ENCODE measurements at places on chromosomes 16 and 17. TPM values are rescaled to one million over a fixed set of nuclear protein-coding genes. Genes with fewer than 3 reads are reported as not detected.

Gene GNG13
- not detected for total RNA-seq

Gene DRC3
- total RNA-seq, result 1.0 TPM

Gene ITGAL
- total RNA-seq, result 0.65 TPM

GRCh38 chr17:2695961-2696760 is 15.4 kb downstream of the CLUH start:
- no peak for DNase-seq
- H3K4me3 ChIP-seq, result no peak overlapping the region
- peaks cover 4% of the 10 kb centered on the region for H3K36me3 ChIP-seq
- no peaks in the 10 kb centered on the region for H3K27me3 ChIP-seq
- H3K27ac ChIP-seq, result no peak overlapping the region

Gene CEMP1
- total RNA-seq, result not detected

Gene CD7
- total RNA-seq, result not detected

Gene KRTAP1-5
- 49.2 TPM for total RNA-seq

- H3K27me3 ChIP-seq, result no peaks in the 10 kb centered on the region
- no peak overlapping the region for H3K4me3 ChIP-seq
- DNase-seq, result peak; percentile 29
- H3K36me3 ChIP-seq, result no peaks in the 10 kb centered on the region
- no peak overlapping the region for H3K27ac ChIP-seq
Measured at GRCh38 chr17:32256012-32256700, 9.5 kb upstream of the RHBDL3 start.

GRCh38 chr17:63332286-63332685 is 113.8 kb downstream of the CYB561 start:
- no peaks in the 10 kb centered on the region for H3K4me1 ChIP-seq
- H3K4me3 ChIP-seq, result no peak overlapping the region
- H3K36me3 ChIP-seq, result peaks cover 9% of the 10 kb centered on the region
- no peaks in the 10 kb centered on the region for H3K27me3 ChIP-seq
- DNase-seq, result peak; percentile 50
- H3K27ac ChIP-seq, result no peak overlapping the region

DNA sequence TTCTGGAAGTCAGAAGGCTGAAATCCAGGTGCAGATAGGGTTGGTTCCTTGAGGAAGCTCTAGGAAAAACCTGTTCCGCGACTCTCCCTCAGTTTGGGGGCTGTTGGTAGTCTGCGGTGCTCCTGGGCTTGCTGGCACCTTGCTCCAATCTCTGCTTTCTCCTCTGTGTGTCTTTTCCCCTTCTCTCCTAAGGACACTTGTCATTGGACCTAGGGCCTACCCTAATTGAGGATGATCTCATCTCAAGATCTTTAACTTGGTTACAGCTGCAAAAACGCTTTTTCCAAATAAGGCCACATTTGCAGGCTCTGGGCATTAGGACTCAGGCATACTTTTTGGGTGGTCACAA is 12.9 kb upstream of the CACNG4 start:
- peaks cover 6% of the 10 kb centered on the region for H3K27me3 ChIP-seq
- H3K4me1 ChIP-seq, result peaks cover 26% of the 10 kb centered on the region
- no peaks in the 10 kb centered on the region for H3K36me3 ChIP-seq
- DNase-seq, result no peak

GRCh38 chr17:45127548-45128300 is 4.6 kb downstream of the PLCD3 start:
- peak; percentile 57 for DNase-seq
- no peaks in the 10 kb centered on the region for H3K27me3 ChIP-seq
- H3K4me1 ChIP-seq, result peaks cover 46% of the 10 kb centered on the region
- no peaks in the 10 kb centered on the region for H3K36me3 ChIP-seq

- H3K4me3 ChIP-seq, result no peak overlapping the region
- no peaks in the 10 kb centered on the region for H3K36me3 ChIP-seq
- no peaks in the 10 kb centered on the region for H3K27me3 ChIP-seq
- no peak overlapping the region for H3K27ac ChIP-seq
- DNase-seq, result no peak
Measured at GRCh38 chr16:79882340-79883005, 281.9 kb upstream of the MAF start.

DNA sequence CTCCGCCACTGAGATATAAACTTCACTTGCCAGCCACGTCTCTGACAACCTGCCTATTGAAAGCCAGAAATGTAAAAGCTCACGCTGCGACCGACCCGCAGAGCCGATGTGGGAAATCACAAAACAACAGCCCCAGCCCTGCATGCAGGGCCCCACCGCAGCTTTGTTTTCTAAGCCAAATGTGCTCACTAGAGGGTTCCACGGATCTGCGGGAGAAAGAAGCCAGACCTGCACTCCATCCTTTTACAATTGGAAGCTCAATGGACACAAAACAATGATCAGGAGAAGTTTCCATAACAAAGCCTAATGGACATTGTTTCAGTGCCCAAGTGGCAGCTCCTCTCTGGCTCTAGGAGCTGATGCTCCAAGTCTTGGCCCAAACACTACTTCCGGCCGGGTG is 33.1 kb downstream of the WIPI1 start:
- peaks cover 58% of the 10 kb centered on the region for H3K36me3 ChIP-seq
- no peak overlapping the region for H3K27ac ChIP-seq
- H3K27me3 ChIP-seq, result no peaks in the 10 kb centered on the region
- H3K4me3 ChIP-seq, result no peak overlapping the region
- no peaks in the 10 kb centered on the region for H3K4me1 ChIP-seq
